ENCODE measurements at places on chromosomes 7 and 10. TPM values are rescaled to one million over a fixed set of nuclear protein-coding genes. Genes with fewer than 3 reads are reported as not detected.

Gene CALHM1
- total RNA-seq, result not detected

Gene AKR1C8
- 2.7 TPM for total RNA-seq

Gene ITGA8
- not detected for total RNA-seq

Gene HELLS
- 64.4 TPM for total RNA-seq

Gene PGAM2
- total RNA-seq, result 4.2 TPM

Gene GTF2IRD1
- total RNA-seq, result 44.0 TPM

Gene LEP
- total RNA-seq, result not detected

Gene NCF1
- 0.41 TPM for total RNA-seq

Gene RADIL
- 0.35 TPM for total RNA-seq

DNA sequence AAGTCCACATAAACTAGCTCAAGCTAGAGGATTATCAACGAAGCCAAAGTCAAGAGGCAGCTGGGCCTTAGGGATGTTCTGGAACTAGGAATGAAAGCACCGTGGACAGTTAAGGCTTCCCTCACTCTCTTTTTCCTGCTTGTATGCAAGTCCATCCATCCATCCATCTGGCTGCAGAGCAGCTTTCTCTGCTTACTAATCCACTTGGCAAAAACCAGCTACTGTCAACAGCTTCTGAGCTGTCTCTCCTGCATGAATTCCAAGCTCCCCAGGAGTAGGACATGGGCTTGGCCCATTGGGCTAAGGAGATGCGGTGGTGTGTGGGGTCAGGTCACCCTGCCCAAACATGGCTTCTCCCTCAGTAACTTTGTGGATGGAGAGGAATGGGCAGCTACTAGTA, 66.2 kb downstream of the NAMPT start:
- DNase-seq, result no peak

DNA sequence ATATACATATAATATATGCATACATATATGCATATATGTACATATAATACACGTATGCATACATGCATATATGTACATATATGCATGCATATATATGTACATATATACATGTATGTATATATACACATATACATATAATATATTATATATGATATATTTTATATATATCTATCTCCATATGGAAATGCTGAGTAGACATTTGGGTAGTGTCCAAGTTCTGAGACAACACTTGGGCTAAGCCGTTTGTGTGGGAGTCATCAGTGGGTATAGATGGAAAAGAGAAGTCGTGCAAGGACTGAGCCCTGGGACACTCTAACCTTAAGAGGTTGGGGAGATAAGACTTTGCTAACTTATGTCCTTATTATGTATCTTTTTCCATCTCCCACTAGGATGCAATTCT, 165.2 kb upstream of the PODXL start:
- DNase-seq, result no peak

GRCh38 chr10:81873932-81874816, 820 bp upstream of the NRG3 start:
- DNase-seq, result no peak

GRCh38 chr7:85573844-85574243, 387.0 kb upstream of the SEMA3D start:
- no peak for DNase-seq

GRCh38 chr10:116831790-116832189, 17.5 kb upstream of the ENO4 start:
- DNase-seq, result no peak

DNA sequence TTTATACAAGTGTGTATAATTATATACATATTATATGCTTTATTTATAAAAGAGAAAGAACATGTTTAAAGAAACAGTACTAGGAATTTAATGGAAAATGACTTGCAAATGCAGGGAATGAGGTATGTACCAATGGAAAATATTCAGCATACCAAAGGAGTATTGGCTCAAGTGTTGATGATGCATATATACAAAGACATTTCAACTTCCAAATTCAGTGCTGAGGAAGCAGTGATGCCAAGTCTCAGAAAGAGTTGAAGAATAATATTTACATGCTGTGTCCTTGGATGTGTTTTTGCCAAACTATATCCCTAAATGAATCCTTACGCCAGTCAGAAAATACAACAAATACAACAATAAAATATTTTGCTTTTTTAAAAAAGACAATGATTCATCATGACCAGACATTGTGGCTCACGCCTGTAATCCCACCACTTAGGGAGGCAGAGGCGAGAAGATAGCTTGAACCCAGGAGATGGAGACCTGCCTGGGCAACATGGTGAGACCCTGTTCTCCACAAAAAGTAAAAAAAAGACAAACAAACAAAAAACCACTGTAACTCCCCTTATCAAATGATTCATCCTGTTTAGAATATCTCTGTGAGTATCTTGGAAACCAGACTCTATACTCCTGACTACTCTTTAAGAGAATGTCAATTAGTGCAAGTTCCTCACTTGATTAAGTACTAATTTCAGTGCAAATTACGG, 157.2 kb downstream of the CHRM2 start:
- DNase-seq, result no peak

DNA sequence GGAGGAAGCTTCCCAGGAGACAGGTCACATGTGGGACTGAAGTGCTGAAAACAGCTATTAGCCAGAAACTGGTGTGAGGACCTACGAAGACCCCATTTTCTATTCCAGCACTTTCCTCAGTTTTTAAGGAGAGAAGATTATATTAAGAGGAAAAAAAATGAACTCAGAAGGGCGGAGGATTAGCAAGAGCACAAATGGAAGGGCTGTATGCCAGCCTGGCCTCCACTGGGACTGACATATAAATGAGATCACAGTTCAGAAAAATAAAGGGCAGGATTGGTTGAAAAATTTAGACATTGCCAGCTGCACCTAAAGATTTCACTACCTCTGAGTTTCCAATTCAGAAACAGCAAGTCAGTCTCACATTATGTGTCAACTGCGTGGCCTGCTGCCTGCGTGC, 53.0 kb downstream of the GSDME start:
- no peak for DNase-seq

DNA sequence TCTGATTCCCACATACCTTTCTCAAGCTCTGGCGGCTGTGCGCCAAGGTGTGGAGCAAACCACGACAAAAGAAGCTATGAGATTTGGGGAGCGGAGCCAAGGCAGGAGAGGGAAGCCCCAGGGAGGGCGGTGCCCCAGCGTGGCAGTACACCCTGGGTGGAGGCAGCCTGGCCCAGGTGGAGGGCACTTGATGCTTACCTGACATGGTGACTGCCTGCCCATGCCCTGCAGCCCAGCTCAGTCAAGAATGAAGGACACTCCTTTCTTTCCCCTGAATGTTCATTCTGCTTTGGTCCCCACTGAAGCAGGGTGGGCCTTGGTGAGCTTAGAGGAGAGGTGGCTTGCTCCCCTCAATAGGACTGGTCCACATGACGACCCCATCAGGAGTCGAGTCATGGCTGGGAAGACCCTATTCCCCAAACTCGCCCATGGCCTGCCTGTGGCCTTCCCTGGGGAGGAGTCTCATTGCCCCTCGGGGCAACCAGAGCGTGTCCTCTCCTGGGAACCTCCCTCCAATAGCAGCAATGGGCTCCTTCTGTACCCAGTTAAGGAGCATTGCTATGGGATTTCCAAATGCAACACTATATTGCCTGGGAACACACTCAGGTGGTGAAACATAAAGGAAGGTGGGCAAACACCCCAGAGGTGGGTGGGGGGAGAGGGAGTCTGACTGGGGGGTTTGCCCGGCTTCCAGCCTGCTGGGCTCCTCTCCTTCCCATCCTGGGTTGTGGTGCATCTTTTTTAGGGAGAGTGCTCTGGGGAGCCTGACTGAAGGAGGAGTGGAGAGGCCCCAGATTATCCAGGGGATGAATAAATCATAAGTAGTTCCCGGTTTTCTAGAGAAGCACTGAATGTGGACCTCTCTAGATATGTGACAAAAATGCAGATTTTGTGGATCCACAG, 22.7 kb downstream of the RAMP3 start:
- no peak for DNase-seq

GRCh38 chr7:27889800-27890199, 149.8 kb downstream of the TAX1BP1 start:
- DNase-seq, result peak; percentile 92

DNA sequence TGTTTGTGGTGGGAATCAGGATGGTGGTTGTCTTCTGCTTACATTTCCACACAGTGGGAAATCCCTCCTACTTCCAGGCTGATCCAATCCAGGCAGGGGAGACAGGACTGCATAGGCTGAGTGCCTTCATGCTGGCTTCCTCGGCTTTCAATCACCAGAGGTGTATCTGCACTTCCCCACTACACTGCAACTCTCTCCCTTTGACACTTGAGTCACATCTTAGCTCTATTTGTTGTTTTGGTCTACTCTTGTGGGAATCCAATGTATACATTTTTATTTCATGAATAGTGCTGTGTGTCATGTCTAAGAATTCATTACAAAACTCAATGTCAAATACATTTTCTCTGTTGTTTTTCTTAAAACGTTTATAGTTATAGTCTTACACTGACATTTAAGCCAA, 735.6 kb downstream of the XPNPEP1 start:
- no peak for DNase-seq

- peak; percentile 72 for DNase-seq
Observed at GRCh38 chr7:98841179-98841997, 28.4 kb downstream of the TMEM130 start.

DNA sequence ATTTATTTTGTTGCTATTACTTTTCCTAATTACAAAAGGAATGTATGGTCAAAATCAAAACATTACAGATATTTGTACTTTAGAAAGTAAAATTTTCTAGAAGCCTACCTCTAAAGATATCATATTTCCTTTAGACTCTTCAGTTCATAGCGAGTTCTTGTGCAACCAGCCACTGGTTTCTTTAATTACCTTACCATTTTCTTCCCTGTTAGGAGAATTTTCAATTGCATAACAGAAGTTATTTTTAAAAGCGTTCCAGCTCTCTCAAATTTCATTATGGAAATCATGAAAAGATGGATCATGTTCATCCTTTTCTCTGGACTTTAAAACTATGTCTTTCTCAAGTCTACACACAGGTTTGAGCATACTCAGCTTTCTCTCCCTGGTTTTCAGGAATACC, 5.0 kb upstream of the TRUB1 start:
- no peak for DNase-seq

GRCh38 chr10:66837335-66837734, 88.5 kb upstream of the LRRTM3 start:
- DNase-seq, result no peak

GRCh38 chr10:112369495-112370423, 4.2 kb upstream of the ACSL5 start:
- no peak for DNase-seq

GRCh38 chr7:44132039-44132438, 8.7 kb upstream of the POLD2 start:
- no peak for DNase-seq

DNA sequence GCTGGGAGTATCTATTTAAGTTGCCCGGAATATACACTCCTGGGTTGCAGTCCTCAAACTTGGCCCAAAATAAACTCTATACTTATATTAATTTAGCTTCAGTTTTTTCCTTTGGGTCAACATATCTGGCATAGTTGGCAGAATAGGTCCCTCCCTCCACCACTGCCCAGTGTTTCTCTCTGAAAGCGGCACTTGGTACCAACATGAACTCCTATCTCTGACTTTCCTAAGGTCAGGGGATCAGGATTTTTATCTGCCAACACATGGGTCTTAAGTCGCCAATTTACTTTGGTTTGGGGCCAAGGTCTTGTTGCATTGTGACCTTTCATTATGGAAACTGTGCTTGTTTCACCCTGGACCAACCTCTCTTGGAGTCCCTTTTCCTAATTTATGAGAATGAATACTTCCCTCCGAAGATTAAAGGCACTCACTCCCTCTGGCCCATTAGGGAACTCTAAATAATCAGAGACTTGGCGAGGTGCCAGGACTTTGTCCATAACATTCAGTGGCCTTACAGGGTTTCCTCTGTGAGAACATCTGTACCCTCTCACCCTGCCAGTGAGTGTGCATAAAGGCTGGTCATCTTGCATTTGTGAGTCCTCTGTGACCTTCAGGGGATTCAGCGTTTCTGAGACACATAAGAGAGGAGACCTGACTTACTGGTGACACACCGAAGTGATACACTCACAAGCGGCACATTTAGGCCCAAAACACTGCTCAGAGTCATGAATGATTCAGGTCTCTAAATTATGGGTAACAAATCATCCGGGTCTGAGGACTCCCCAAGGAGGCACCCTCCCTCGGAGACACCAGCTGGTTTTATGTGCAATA, 19.7 kb upstream of the FKBP9 start:
- DNase-seq, result peak; percentile 15

DNA sequence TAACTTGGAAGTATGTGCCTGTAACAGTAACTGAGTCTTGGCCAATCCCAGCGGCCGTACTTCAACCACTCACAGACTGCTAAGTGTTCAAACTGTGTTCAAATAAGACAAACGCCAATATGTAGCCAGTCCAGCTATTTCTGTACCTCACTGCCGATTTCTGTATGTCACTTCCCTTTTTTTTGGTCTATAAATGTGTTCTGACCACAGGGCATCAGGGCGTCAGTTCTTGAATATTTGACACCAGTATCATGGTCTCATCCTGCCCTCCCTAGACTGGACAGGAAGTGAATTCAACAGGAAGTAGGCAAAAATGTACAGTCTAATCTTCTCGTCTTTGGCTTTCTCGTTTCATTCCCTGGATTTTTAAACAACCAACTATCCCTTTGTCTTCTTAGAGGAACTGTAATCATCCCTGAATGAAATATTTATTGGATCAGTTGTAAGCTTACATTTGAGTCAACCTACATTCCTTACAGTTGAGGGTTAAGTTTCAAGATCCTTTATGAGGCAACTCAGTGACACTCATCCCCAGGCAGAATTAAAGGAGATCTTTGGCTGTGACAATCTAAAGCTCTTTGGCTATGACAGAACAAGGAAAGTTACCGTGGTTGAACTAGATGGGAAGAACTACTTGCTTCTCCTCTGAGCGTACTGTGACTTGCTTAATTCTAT, 232.7 kb downstream of the NSUN6 start:
- DNase-seq, result no peak

DNA sequence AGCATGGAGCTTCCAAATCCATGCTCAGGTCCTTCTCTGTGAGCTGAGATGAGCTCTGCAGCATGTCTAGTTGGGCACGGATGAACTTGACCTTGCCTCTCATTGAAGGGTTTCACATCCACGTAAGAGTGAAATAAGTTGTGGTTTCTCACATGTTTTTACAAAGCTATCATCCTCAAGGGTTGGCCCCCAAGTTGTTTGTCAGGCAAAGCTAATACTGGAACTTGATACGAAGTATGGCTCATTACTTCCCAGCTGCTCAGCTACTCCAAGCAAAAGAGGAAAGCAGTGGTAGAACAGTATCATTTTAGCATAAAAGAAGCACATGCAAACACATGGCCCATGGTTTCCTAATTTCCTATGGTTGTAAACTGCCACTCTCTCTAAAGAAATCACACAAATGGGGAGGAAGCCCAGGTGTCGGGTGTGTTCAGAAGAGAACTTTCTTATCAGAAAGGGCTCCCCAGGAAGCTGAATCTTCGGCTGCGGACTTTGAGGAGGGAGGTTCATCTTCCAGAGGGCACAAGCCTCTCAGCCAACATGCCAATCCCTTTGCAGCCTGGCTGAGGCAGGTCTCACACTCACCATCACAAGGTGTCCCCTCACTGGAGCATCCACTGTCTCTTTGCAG, 45.3 kb downstream of the PDLIM1 start:
- DNase-seq, result no peak

GRCh38 chr10:101602761-101603398, 14.8 kb downstream of the DPCD start:
- DNase-seq, result peak; percentile 58
